Epithelial cell of prostate (primary cell): ENCODE measurements at places on chromosomes 16 and 17.

- DNase-seq, result no peak
These were observed 15.8 kb downstream of the RIPOR1 start for GRCh38 chr16:67544329-67544841.

- no peak for DNase-seq
These were observed 29.1 kb downstream of the CCDC182 start for GRCh38 chr17:57715981-57716380.

DNA sequence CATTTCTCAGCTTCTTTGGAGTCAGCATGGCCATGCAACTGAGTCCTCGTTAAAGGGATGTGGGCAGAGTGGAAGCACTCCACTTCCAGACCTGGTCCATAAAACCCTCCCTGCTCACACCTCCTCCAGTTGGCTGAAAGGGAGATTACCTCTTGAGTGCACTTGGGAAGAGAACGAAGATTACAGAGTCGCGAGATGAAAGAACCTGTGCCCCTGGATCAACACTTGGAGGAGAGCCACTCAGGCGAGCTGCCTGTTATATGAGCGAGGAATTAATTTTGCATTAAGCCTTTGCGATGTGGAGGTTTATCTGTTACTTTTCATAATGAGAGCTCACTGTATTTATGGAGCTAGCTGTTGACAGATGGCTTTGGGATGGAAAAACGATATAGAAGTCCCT lies 147.9 kb downstream of the MAF start:
- no peak for DNase-seq

- no peak for DNase-seq
These were observed 138.3 kb downstream of the KCNJ2 start for GRCh38 chr17:70307430-70308225.

DNA sequence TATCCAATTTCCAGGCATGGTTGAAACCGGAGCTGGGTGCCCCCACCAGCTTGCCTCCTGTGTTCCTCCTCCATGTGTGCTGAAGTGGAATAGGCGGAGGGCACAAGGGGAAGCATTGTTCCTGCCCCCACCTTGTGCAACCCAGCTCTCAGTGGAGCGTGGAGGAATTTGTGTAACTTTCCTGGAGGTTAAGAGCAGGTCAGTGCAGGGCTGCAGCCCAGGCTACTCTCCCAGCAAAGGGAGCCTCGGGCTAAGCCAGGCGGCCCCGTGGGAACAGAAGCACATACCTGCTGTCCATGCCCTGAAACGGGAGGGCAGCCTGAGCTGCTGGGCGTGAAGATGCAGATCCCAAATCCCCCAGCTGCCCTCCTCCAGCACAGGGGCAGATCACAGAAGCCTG lies 158.8 kb upstream of the LHX1 start:
- DNase-seq, result no peak

DNA sequence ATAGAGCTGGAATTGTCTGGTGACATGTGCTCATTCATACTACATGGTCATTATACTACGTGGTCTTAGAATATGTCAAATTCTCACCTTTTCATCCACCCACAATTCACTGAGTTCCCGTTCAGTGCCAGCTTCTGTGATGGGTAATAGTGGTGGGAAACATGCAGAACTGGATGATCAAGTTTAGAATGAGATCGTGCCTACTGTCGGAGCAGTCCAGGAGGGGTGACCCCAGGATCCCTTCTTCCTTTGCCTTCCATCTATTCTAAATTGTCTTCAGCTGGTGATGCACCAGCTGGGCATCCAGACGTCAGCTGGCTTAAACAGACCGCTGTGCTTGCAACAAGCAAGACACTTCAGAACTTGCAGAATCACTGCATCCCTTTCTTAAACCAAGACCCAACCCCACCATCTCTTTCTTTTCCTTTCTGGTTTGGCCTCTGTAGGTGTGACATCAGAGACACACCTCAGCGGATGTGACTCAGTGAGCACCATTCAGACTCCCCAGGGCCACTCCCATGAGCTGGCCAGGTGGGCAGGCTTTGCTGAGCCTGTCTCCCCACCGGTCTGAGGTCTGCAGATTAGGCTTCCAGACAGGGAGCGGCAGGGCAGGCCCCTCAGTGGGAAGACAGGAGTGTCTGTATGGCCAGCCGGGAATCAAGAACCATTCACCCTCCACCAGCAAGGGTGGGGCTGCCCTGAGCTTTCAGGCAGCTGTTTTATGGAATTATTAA lies 18.1 kb downstream of the C17orf100 start:
- DNase-seq, result peak; percentile 96

DNA sequence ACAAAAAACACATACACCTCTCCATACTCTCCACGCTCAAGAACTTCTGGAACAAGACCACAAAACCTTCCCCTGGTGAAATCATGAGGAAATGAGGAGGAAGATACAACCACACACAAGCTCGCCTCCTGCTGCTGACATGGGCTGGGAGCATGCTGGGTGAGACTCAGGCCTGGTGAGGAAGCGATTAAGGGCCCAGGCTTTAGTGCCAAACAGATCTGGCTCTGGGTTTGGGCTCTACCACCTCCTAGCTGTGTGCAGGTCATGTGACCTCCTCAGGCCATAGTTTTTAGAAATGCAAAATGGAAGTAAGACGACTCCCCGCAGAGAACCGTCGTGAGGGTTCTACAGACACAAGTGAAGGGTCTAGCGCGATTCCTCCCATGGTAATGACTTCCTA lies 41.3 kb downstream of the VAC14 start:
- no peak for DNase-seq

DNA sequence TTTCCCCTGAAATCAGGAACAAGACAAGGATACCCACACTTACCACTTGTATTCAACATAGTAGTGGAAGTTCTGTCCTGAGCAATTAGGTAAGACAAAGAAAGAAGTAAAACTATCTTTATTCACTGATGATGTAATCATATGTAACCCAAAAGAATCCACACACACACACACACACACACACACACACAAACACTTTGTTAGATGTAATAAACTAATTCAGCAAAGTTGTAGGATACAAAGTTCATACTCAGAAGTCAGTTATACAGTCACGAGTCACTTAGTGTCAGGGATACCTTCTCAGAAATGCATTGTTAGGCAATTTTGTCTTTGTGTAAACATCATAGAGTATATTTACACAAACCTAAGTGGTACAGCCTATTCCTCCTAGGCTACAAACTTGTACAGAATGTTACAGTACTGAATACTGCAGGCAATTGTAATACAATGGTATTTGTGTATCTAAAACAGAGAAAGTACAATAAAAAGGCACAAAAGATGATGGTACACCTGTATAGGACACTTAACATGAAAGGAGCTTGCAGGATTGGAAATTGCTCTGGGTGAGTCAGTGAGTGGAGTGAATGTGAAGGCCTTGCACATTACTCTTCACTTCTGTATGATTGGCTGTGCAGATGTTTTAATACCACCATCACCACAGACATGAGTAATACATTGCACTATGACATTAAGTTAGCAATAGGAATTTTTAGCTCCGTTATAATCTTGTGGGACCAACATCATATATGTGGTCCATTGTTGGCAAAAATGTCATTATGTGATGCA lies 370.1 kb downstream of the ZFHX3 start:
- peak; percentile 20 for DNase-seq

- DNase-seq, result no peak
These were observed 33.5 kb downstream of the ABCC3 start for GRCh38 chr17:50668025-50668837.

DNA sequence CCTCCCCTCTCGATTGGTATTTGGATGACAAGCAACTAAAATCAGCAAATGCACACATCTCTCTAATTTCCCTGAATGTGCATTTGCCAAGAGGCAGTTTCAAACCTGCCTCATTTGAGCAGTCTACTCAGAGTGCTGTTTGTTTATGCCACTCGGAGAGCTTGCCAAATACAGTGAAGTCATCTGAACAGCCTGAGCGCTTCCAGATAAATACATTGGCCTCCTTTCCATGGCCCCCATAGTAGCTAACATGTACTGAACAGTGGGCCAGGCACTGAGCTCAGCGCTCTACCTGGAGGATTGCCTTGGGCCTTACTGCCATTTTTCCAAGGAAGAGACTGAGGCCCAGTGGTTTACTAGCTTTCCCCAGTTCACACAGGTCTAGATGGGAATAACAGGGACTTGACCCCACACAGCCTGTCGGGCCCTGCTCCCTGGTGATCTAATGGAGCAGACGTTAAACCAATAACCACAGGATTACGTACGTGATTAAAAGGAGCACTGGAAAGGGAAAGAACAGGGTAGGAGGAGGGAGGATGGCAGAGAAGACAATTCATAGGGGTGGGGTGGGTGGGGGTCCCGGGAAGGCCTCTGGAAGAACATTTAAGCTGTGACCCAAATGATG lies 18.7 kb upstream of the ANKRD40CL start:
- peak; percentile 31 for DNase-seq
